ENCODE measurements at places on chromosomes 5 and 9.

DNA sequence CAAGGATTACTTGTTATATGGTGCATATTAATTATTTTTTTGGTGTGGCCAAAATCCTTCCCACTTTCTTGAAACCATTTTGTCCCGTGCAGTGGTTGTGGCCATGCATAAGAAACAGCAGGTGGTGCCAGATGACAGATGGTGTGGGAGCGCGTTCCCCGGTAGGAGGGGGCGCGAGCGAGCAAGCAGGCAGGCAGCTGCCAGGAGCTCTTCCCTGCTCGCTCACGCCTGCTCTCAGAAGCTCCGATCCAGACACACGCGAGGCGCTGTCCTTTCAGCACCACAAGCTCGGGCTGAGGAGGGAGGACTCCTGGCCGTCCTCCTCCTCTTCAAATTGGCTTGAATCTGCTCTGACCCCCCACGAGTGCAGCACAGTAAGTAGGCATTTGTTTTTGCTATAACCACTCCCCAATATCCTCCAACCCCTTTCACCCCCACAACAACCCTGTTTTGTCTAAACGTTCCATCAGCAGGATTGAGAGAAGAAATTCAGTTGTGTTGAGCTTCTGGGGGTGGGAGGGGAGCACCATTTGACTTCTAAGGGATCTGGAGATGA is at the start of gene NSG2:
Gene NSG2 (plus strand): TSS at position 237 of the 556 bp plus-strand sequence. CDS start 1,050 bp downstream, outside the sequence.
- DNase-seq, result peak; percentile 29

- no peak for DNase-seq
These were observed 80.4 kb upstream of the ADAMTSL1 start for GRCh38 chr9:18393340-18394130.

GRCh38 chr5:134398609-134399155 is 13.0 kb downstream of the CDKN2AIPNL start:
- DNase-seq, result no peak

- DNase-seq, result no peak
These were observed 158.8 kb downstream of the SLF1 start for GRCh38 chr5:94777056-94777880.

- DNase-seq, result no peak
These were observed 613.6 kb upstream of the SEMA6A start for GRCh38 chr5:117188211-117188610.

GRCh38 chr9:117488659-117489058 is 73.8 kb upstream of the ASTN2 start:
- DNase-seq, result no peak

GRCh38 chr5:65828022-65828896 is 98.1 kb upstream of the ERBIN start:
- no peak for DNase-seq

- no peak for DNase-seq
These were observed 65.9 kb downstream of the SHOC1 start for GRCh38 chr9:111728617-111729366.

GRCh38 chr5:7983433-7983832 is 114.5 kb downstream of the MTRR start:
- DNase-seq, result no peak

- no peak for DNase-seq
These were observed 208.0 kb upstream of the TRIM32 start for GRCh38 chr9:116479056-116479544.

GRCh38 chr5:141084487-141084989 is 9.9 kb upstream of the PCDHB2 start:
- DNase-seq, result peak; percentile 7

GRCh38 chr5:58970766-58971165 is 387.9 kb downstream of the RAB3C start:
- no peak for DNase-seq

- DNase-seq, result no peak
These were observed 156.8 kb upstream of the KLF9 start for GRCh38 chr9:70571258-70571657.

DNA sequence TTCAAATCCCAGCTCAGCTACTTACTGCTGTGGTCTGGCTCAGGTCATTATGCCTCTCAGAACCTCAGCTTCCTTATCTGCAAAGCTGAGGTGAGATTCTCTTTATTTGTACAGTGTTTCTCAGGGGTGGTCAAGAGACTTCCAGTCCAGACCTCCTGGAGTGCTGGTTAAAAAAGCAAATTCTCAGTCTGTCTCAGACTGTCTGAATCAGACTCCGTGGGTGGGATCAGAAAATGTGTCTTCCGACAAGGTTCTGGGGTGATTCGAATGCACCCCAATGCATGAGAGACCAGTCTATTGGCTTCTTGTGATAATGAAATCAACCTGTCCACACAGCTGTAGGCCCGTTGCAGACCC is 137.7 kb upstream of the SMIM23 start:
- no peak for DNase-seq

DNA sequence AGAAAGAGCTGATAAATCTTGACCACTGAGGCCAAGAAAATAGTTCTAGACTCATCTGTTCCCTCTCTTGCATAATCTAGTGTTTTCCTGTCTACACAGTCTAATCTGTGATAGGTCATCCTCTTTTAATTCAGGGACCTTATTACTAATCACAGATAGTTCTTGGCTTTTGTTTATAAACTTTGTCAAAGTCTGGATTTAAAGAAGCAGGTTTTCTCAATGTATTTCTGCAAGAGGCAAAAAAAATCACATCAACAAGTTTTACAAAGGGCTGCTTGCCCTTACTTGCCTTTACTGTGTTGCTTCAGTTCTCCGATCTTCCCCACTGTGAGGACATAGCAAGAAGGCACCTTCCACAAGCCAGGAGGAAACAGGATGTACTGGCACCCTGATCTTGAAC is 43.9 kb upstream of the MTAP start:
- DNase-seq, result no peak

GRCh38 chr9:136328011-136328621 is 777 bp downstream of the GPSM1 start:
- no peak for DNase-seq

- DNase-seq, result no peak
These were observed 28.2 kb upstream of the NCS1 start for GRCh38 chr9:130143958-130144366.

GRCh38 chr5:91839721-91840120 is 456.6 kb upstream of the ARRDC3 start:
- DNase-seq, result no peak

- DNase-seq, result no peak
These were observed 46.6 kb downstream of the EXD3 start for GRCh38 chr9:137376386-137376785.

Measured in T-helper 2 cell treated with Interferon-gamma antibody and Interleukin-4, amounts not matched to agents 5 μg/mL and 100 μg/mL, for 36 hours (primary cell).